ENCODE measurements at places on chromosomes 13 and 19.

- no peak for DNase-seq
Observed at GRCh38 chr13:21742096-21742495, 71.2 kb downstream of the FGF9 start.

GRCh38 chr19:51686171-51686570, 7.0 kb upstream of the SPACA6 start:
- DNase-seq = no peak

GRCh38 chr19:10037809-10038208, 24.5 kb downstream of the RDH8 start:
- DNase-seq = no peak

- DNase-seq = no peak
Observed at GRCh38 chr13:86825410-86825809, 845.8 kb upstream of the SLITRK5 start.

GRCh38 chr19:50415661-50416033, 3.1 kb upstream of the SPIB start:
- no peak for DNase-seq

DNA sequence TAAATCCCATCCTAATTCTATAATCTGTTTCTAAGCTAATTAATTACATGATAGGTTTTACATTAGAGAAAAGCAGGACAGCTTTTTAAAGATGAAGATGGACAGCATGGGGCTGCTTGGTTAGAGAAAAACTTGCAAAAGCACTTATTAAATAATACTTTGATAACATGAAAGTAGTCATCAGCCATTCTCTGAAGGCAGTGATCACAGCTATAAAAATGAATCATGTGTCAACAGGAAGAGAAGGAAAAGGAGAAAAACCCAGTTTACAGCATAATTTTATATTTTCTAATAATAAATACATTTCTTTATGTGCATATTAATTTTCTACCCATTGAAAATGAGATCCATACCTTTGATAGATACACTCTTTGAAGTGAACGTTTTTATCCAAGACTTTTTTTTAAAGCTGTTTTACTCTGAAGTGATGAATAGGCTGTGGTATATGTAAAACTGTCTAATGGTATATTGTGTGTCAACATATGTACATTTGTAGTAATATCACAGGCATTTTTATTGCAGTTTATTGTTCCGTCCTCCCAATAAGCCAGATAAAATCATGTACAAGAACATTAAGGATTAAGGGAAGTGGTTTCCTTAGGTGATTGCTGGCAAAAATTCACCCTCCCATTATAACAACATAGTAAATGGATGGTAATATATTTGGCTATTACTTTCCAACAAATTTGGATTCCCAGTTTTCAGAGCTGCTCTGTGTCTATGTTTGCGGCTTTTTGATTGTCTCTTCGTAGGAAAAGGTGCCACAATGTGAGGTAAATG, 1.3 kb upstream of the KLF5 start:
- no peak for DNase-seq

DNA sequence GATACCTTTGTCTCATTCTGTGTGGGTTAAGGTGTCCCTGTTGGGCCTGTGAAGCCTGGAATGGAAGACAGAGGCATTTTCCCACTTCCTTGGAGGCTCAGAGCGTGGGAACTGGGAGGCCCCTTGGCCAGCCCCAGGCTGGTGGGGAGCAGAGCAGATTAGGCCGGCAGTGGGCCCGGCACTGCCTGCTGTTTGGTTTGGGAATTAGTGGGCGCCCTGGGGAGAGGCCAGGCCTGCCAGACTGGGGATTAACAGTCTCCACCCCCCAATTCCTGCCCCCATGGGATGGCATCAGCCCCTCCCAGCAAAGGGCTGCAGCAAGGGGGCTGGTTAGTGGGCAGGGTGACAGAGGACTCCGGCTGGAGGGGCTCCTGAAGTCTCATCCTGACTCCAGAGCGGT, 3.1 kb upstream of the BEST2 start:
- no peak for DNase-seq
